NCI-H1436 (cell line): ENCODE measurements at places on chromosomes 6 and 20.

DNA sequence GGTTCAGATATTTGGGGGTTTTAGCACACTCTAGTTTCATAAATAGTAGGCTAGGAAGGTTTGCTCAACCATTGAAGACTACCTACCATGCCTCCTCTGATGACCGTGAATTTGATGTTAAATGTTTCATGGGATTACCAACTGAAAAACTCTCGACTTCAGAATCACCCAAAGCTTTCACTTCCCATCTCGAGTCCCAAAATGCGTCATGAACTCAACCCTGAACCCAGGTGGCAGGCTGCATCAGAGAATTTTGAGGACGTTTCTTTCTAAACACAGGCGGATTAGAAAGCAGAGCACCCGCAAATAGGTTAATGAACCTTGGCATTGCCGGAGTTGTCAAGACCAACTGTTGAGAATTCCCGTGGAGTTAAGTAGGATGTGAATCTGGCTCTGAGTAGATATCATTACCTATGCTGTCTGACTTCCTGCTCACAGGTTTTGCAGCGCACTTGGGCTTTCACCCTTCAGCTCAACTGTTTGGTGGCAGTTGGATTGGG is 98.4 kb upstream of the ADTRP start:
- no peak for DNase-seq

- DNase-seq, result no peak
These were observed 46.6 kb downstream of the KCTD20 start for GRCh38 chr6:36489426-36489825.

- no peak for DNase-seq
These were observed 81.2 kb downstream of the EZR start for GRCh38 chr6:158737710-158738615.

DNA sequence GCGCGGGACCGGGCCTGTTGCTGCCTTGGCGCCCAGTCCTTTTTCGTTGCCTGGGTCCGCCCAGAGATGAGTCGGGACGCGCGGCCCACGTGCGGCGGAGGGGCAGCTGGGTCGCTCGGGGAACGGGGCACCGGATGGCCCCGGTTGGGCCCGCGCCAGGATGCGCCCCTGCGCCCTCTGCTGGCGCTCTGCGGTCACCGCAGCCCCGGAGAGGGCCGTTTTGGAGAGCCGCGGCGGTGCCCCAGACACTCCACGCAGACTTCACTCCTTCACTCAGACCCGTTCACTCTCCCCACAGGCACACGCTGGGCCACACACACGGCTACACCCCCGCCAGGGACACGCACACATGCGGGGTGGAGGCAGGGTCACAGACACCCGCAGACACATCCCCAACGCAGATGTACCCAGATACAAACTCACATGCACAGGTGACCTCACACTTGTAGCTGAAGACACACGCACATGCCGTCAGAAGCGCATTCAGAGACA is 38.8 kb downstream of the SRC start:
- no peak for DNase-seq

GRCh38 chr20:57309544-57310115 is 20.0 kb upstream of the SPO11 start:
- no peak for DNase-seq

DNA sequence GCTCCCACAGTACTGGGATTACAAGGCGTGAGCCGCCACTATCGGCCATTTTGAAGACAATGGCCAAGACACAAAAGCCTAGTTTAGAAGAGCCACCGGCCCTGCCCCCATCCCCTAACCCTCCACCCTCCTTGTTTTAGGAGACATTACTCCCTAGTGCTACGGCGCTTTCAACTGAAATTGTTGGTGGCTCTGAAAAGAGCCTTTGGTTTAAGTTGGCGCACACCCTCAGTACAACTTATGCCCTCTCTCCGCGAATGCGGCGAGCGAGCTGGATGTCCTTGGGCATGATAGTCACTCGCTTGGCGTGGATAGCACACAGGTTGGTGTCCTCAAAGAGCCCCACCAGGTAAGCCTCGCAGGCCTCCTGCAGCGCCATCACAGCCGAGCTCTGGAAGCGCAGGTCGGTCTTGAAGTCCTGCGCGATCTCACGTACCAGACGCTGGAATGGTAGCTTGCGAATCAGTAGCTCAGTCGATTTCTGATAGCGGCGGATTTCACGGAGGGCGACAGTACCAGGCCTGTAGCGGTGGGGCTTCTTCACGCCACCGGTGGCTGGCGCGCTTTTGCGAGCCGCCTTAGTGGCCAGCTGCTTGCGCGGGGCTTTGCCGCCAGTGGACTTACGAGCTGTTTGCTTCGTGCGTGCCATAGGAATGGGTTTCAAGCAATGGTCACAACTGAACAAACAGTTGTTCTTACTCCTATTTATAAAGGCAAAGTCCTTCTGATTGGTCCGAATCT is 114.9 kb upstream of the BTN3A2 start:
- peak; percentile 68 for DNase-seq

- DNase-seq, result no peak
These were observed 742 bp downstream of the TBCC start for GRCh38 chr6:42745083-42745639.

DNA sequence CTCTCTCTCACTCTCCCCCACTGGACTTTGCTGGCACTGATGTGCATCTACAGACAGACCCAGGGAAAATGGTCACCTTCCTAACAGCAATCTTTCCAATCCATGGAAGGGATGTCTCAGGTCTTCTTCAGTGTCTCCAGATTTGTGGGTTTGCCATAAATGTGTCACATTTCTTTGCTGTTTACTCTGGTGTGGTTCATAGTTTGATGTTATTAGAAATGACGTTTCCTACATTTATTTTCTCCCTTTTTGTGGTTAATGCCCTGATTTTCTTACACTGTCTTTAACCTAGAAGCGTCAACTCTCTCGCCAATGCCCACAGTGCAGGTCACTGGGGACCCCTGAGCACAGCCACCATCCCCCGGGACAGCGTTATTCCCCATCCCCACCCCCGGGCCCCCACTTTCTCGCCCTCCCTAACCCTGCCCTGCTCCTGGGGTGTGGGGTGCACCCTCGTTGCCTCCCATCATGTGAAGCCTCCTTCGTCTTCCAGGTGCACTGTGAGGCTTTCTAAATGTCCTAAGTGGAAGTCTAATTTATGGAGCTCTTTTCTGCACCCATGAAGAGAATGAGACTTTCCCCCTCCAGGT is 86.5 kb downstream of the YTHDF1 start:
- DNase-seq, result no peak
